NCI-H748 treated with DMSO at 0.1 percent for 48 hours (cell line): ENCODE measurements at places on chromosomes 5 and 9.

DNA sequence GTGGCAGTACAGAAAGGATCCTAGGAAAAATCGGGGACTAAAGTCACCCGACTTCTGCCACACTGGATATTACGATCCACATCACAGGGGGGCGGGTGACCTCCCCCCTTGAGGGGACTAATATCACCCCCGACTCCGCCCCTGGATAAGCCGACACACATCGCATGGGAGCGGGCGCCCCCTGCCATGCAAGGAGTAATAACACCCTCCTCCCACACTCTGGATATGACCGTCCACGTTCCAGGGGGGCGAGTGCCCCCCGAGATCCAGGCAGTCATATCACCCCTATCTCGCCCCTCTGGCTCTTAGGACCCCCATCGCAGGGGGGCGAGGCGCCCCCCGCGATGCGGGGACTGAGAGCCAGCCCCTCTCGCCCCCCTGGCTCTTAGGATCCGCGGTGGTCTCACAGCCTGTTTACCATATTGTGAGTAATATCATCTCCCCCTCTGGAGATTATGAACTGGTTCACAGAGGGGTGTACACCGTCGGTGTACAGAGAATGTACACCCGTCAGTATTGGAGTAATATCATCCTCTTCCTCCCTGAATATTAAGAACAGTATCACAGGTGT, 423.0 kb downstream of the DIRAS2 start:
- DNase-seq, result no peak

DNA sequence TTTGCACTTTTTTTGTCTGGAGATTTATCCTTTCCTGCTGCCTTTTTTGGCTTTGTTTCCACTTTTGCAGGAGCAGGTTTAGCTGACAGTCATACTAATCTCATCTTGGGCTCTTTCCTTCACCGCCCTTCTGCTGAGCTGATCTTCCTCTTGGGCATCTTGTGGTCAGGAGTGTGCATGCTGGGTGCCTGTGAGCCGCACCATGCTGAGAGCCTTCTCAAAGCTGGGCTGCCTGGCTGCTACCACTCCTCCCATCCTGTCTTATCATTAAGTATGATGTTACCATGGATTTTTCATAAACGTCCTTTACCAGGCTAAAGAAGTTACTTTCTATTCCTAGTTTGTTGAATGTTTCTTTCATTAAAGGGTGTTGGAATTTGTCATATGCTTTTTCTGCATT, 49.5 kb upstream of the MCCC2 start:
- no peak for DNase-seq

GRCh38 chr5:172920447-172920849, 38.8 kb upstream of the RPL26L1 start:
- DNase-seq, result no peak

DNA sequence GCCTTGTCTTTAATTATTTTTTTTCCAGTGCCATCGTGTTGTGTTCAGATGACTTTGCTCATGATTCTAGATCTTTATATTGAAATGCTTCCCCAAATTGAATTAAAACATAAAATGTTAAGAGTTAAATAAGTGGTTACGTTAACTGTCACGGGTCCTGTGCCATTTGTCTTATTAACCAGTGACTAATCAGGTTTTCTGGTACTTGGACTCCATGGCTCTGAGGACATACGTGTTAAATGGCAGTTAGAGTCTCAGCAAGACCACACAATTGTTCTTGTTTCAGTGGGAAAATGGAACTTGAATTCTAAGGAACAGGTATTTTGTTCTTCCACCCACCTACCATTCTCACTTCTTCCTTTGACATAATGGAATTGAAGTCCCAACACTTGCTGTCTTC, 32.8 kb downstream of the ENTREP1 start:
- no peak for DNase-seq

DNA sequence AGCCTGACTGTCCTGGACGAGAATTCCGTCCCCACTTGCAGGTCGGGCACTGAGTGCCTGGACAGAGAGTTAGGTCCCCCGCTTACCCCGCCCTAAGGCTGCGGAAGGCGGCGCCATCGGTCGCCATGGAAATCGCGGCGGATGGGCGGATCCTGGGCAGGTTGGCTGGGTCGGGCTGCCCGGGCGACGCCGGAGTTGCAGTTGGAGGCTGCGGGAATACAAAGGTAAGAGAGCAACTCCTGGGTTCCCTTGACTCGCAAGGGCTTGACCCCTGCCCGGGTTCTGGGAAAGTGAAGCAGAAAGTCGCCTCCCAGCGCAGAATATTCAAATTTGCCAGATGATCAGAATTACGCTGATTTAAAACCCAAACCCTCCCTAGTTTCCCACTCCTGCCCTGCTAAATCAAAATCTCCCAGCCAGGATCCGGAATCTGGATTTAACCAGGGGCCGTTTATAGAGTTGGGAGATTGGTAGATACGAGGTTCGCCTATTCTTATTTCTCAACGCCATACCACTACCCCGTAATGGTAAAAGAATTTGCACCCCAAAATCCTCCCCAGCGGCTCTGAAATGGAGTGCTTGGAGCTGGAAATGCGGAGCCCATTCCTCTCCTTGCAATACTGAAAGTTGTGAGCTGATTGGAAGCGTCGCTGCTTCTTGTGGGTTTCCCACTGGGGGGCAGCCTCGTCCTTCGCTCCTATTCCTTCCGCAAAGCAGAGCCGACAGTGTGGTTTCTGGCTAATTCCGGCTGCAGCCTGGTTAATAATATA, 156.4 kb upstream of the RASEF start:
- DNase-seq, result peak; percentile 91

DNA sequence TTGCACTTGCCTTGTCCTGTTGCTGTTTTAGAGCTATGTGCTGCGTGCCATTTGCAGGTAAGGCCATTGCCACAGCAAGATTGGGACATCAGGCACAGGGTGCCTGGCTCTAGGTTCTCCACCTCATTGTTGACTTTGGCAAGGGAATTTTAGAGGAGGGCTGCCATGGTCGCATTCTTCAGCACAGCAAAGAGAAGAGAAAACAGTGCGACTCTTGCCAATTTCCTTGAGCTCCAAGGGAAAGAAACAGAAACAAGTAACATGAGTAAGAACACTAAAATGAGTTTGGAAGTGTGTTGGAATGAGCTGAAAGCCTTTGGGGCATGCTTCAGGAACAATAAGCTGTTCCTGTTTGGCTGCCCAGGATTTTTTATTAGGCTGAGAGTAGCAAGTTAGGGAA, 188.1 kb upstream of the IL12B start:
- DNase-seq, result no peak

DNA sequence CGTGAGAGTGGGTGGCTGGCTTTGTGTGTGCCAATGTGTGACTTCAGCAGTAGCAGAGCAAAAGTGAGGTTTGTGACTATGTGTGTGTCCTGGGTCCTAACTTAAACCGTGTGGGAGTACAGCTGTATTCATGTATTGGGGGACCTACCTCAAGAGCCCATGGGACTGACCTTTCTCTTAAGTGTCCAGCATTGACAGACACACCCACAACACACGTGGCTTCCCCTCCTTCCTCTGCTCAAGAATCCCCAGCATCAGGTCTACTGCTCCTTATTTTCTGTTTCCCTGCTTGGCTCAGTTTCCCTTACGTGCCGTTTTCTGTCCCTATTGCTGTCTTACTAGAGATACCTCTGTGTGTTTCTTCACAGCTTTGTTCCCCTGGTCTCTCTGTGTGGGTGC, 616 bp downstream of the IL11RA start:
- DNase-seq, result no peak

- DNase-seq, result no peak
Measured at GRCh38 chr9:72551306-72551705, 29.9 kb downstream of the TMC1 start.

DNA sequence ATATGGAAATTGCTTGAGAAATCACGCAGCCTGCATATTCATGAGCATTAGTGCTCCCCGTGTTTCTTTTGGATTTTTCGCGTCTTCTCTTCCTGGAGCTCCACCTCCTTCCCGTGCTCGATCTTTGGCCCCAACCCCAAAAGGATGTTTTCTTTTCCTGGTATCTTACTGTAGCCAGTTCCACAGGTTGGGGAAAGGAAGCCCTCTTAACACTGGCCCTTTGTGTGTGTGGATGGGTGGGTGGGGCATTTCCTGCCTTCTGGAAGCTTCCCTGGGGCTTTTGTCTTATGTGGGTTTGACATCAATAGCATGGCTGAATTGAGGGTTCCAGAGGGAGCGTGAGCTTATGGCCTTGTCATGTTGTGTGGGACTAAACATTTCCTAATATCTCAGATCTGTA, 21.9 kb downstream of the STXBP1 start:
- DNase-seq, result no peak

DNA sequence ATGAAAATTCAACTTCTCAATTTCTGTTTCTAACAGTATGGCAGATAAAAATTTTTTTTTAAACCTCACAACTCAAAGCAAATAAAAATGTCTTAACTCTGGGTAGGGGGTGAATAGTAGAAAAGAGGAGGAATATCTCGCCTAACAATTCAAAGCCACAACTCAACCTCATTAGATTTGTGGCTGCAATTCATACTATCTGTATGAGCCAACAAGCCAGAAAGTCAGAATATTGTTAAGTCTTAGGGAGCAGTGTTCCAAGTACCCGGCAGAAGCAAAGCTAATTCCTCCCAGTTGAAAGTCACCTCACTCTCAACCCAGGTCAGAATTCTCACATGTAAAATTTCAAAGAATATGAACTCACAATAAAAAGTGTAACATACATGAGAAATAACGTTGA, 15.0 kb downstream of the PJA2 start:
- no peak for DNase-seq

GRCh38 chr9:29800821-29801220, 2227.5 kb upstream of the C9orf72 start:
- DNase-seq, result no peak

GRCh38 chr9:130307667-130307943, 42.0 kb downstream of the HMCN2 start:
- DNase-seq, result no peak

DNA sequence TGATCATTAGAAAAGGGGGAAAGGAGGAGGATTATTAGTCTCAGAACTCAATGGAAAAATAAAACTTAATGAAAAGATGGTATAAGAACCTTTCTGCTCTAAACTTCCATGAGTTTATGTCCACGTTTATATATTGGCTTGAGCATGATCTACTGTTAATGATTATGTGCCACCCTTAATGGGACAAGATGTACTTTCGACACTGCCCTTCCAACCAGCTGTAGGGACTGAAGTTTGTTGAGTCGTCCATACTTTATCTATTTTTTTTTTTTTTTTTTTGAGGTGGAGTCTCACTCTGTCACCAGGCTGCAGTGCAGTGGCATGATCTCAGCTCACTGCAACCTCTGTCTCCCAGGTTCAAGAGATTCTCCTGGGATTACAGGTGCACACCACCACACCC, 25.0 kb upstream of the GABRP start:
- DNase-seq, result no peak

DNA sequence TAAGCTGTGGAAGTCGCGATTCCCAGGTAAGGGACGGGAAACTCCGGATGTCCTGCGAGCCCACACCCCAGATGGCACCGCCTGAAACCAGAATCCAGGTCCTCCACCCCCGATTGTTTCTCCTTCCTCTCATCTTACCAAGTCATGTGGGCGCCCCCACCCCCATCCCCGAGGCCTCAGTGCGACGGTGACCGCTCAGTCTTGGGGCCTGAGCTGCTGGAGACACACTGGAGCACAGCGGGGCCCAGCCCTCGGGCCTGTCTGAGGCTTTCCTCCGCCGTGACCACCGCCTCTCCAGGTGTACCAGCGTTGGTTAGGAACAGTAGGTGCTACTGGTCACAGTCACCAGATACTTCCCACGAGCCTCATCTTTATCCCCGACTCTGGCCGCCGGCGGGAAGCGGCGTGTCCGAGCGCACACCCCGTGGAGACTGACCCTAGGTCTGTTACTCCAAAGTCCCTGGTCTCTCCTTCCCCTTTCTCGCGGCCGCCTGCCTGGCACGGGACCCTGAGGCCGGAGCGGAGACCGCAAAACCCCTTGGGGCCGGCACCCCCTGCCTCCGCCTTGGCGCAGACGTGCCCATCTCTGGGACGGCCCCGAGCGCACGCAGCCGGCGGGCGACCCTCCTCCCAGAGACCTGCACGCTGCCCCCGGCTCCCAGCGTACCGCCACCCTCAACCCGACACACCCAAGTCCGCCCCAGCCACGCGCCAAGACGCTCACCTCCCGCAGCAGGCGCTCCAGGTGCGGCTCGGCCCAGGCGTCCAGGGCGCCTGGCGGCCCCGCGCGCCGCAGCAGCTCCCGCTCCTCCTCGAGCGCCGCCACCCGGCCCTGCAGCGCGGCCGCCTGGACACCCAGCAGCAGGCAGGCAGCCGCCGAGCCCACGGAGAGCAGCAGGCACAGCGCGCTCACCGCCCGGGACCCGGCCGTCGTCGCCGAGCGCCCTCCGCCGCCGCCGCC, 733 bp downstream of the COL23A1 start:
- peak; percentile 28 for DNase-seq

- DNase-seq, result no peak
Measured at GRCh38 chr9:133122935-133123611, 2.0 kb upstream of the RALGDS start.

DNA sequence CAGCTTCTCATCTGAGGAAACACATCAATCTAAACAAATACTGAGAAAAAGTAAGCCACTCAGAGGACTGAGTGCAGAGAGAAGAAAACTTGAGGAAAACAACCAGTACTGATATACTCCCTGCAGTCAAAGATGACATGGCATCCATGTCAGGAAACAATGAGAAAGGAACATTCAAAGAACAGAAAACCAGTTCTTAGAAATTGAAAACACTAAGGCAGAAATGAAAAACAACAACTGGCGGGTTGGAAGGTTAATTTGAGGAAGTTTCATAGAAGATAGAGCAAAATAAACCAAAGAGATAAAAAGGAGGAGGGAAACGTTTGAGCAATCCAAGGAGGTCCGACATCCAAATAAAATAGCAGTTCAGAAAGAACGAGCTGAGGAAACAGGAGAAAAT, 475.2 kb downstream of the HINT1 start:
- DNase-seq, result no peak

- no peak for DNase-seq
Measured at GRCh38 chr5:160539431-160539830, 117.8 kb downstream of the PTTG1 start.

DNA sequence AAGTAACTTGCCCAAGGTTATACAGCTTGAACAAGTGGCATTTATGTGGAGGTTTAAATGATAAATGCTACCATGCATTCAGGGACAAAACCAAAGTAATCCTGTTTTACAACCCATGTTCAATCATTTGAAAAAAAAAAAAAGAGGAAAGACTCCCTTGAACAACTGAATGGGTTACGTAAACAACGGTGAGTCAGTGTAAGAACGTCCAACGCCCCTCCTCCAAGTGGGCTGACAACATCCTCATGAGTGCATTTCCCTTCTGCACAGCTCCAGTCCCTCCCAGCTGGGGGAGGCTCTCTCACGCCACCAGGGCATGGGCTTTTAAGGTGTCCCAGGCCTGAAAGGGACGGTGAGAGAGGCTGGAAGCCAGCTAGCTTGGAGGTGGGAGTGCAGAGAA, 90.0 kb downstream of the PRRT1B start:
- no peak for DNase-seq

DNA sequence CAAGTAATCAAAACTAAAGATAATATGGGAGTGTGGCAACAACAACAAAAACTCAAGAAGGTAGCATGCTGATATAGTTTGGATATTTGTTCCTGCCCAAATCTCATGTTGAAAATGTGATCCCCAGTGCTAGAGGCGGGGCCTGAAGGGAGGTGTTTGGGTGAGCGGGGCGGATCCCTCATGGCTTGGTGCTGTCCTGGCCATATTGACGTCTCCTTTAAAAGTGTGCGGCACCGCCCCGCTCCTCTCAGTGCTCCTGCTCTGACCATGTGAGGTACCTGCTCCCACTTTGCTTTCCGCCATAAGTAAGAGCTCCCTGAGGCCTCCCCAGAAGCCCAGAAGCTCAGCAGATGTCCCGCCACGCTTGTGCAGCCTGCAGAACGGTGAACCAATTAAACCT, 25.6 kb downstream of the MED27 start:
- DNase-seq, result no peak
